Right renal cortex interstitium (tissue), 3 donors: ENCODE measurements at places on chromosomes 12 and 14. TPM values are rescaled to one million over a fixed set of nuclear protein-coding genes. Genes with fewer than 3 reads are reported as not detected.

DNA sequence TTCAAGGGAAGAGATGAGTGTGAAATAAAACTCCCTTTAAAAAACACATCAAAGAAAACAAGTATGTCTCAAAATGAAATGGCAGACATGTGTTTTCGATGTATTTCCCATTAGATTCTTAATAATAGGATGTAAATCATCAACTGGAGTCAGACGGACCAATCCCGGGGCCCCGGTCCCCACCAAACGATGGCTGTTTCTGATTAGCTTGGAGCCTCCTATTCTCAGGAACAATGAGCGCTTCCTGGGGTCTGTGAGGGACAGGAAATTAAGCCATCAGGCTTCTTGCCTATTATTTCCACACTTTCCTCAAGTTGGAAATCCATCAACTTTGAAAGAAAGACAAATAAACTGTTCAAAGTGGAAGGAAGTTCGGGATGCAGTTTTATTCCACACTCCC lies 179.4 kb downstream of the EFCAB11 start:
- DNase-seq, result no peak

- DNase-seq, result no peak
These were observed 184.4 kb upstream of the GRIP1 start for GRCh38 chr12:66863276-66863675.

DNA sequence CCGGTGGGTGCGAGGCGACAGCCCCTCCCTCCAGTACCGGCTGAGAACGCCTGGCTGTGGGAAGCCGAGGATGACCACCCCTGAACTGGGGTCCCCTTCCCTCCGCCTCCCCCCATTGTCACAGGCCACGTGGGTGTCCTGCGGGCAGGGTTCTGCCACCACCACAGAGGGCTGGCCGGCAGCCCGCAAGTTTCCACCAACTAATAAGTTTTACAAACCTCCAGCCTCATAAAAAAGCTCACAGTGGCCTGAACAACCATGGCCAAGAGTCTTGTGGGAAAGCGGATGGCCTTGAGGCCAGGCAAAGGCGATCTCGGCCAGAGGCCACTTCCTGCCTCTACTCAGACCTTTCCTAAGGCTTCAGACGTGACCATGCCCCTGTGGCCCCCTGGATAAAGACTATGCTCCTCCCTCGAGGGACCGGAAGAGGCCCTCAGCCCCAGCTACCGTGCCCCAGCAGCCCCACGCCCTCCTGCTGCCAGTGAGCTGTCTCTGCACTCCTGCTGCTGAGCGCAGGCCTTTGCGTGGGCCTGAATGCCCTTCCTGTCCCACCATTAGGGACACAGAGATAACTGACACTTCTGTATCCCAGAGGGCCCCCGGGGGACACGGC lies 46.1 kb upstream of the DLK1 start:
- DNase-seq, result no peak

DNA sequence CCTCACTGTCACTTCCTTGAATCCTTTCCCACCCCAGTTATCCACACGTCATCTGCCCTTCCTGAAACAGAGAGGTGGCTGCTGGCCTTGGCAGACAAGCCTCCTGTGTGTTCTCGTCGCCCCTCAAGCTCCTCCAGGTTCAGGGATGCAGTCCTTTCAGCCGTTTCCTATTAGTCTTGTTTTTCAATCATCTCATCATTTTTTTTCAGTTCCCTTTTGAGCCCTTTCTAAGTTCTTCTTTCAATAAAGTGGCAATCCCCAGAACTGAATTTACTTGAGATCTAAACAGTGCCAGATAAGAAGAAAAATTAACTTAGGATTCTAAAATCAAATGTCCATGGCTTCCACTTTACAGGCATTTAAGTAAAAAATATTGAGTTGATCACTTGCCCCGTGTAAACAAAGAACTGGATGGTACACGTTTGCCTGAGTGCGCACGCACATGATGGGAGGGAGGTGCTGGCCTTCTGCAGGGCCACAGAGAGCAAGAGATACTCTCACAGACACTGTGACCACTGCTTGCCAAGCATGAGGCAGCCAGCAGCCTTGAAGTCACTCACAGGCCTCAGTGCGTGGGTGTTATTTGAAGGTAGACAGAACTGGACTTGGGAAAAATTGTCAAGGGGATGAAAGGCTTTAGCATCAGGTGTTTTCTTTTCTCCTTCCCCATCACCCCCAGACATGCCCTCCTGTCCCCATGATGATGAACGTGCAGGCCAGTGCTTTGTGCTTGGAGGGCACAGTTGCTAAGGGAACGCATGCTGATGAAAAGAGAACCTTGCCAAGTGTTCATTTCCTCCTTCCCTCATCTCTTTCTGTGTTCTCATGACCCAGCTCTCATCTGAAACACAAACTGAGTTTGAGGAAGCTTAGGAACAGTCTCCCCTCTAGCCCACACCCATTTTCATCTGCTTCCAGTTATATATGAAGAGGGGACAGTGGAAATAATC lies 408.3 kb downstream of the EGLN3 start:
- no peak for DNase-seq

DNA sequence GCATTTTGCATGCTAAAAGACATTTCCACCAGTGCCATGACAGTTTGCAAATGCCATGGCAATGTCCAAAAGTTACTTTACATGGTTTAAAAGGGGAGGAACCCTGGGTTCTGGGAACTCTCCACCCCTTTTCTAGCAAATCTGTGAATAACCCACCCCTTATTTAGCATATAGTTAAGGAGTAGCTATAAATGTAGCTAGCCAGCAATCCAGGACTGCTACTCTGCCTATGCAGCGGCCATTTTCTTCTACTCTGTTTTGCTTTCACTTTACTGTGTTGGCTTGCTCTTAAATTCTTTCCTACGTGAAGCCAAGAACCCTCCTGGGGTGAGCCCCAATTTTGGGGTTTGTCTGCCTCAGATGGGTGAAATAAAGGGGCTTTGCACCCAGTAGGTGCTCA lies 141.0 kb downstream of the PTPN11 start:
- no peak for DNase-seq

DNA sequence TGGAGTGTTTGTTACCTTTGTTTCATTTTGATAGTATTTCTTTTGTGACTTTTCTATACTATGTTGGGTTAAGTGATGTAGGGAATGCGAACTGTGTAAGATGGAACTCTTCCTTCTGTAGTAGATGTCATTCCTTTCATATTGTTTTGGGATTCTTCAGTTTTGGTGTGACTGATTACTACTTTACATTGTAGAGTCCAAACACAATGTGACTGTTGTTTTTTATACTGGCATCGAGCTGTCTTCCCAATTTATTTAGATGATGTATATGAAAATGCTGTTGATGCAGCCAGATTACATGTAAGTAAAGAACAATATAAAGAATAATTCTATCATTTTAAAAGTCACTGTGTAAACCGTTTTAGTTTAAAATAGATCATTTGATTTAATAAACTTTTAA lies 34.7 kb downstream of the WASHC4 start:
- no peak for DNase-seq

DNA sequence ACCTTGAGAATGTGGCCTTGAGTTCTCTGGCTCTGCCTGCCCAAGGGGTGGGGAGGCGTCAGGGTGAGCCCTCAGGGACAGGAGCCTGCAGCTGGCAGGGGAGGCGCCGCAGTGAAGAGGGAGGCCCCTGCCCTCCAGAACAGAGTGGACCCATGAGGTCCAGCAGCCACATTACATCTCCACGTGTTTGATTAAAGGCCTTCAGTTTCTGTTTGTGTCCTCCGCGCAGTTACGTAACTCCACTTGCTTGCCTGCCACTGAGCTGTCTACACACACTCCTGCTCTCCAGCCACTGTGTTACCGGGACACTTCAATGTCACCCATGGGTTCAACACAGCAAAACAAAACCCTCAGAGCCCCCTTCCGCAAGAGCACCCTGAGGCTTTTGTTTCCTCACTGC lies 70.4 kb downstream of the CHGA start:
- no peak for DNase-seq

DNA sequence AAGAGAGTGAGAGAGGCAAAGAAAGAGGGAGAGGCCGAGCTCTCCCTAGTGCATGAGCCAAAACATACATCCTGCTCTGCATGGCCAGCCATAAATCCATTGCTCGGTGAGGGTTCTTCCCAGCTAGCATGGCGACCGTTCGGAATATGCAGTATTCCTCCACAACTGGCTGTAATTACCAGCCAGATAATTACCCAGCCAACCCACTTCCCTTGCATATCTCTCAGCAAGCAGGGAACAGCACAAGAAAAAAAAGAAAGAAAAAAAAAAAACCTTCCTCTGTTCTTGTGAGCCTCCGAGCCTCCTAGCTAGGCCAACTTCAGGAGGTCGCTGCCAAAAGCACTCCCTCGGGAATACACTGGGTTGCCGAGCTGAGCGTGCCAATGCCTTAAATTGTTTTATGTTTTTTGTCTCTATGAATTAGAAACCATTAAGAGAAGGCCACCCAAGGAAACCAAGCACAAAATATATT lies 567.9 kb downstream of the MED13L start:
- DNase-seq, result no peak

GRCh38 chr14:102579696-102580549 lies 12.5 kb upstream of the RCOR1 start:
- DNase-seq, result no peak

GRCh38 chr14:22985894-22986507 lies 3.6 kb upstream of the AJUBA start:
- DNase-seq, result no peak

GRCh38 chr12:77796775-77797174 lies 33.9 kb upstream of the NAV3 start:
- DNase-seq, result no peak

- no peak for DNase-seq
These were observed 47.1 kb downstream of the SEC23A start for GRCh38 chr14:39055786-39056474.

GRCh38 chr12:92847368-92847767 lies 81.7 kb downstream of the EEA1 start:
- DNase-seq, result no peak

- no peak for DNase-seq
These were observed 28.6 kb downstream of the BAZ2A start for GRCh38 chr12:56601503-56601902.

- DNase-seq, result no peak
These were observed 4.8 kb downstream of the CATSPERB start for GRCh38 chr14:91727121-91727520.

- DNase-seq, result no peak
These were observed 160.8 kb downstream of the GXYLT1 start for GRCh38 chr12:41983856-41984255.

GRCh38 chr14:89469210-89470198 lies 52.5 kb upstream of the FOXN3 start:
- DNase-seq, result no peak

- no peak for DNase-seq
These were observed 377.8 kb upstream of the TMEM132C start for GRCh38 chr12:127888943-127889719.

GRCh38 chr12:11822081-11822834 lies 172.8 kb downstream of the ETV6 start:
- DNase-seq, result no peak

DNA sequence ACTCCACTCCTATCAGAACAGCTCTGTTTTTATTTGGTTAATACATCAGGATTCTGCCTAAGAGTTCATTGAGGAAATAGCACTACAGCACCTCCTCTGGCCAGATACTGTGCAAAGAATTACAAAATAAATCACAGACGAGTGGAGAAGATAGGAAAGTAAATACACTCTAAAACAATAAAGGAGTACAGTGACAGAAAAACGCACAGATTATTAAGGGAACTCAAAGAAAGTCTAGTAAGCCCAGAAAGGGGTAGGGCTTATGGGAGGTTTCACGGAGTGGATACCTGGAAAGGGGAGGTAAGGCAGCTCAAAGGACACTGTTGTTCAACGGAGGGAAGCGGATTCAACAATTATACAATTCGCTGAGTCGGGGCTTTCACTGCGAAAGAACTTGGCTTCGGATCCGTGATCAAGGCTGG lies 5.5 kb downstream of the OR10AD1 start:
- DNase-seq, result peak; percentile 50

DNA sequence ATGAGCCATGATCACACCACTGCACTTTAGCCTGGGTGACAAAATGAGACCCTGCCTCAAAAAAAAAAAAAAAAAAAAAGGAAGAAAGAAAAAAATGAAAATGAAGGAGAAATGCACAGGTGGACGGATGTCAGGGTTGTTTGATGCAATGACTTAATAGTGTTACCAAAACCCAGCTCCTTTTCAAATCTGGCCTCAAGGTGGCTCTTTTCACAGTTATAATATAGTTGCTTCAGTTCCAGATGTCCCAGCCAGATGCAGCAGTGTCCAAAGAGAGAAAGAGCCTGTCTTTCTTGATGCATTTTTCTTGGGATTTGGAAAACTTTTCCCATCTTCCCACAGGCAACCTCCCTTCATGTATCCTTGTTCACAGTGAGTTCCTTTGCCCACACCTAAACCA lies 36.5 kb downstream of the KCNMB4 start:
- DNase-seq, result no peak

GRCh38 chr14:95515596-95516552 lies 576 bp downstream of the SYNE3 start:
- no peak for DNase-seq

DNA sequence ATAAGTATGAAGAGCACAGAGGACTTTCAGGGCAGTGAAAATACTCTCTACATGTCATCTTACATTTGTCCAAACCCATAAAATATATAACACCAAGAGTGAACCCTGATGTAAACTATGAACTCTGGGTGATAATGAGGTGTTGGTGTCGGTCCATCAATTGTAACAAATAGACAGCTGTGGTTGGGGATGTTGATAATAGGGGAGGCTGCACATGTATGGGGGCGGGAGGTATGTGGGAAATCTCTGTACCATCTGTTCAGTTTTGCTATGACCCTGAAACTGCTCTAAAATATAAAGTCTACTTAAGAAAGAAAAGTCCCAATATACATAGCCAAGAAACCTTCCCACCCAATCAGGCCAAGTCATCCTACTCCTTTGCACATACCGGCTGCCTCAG lies 88.5 kb downstream of the GPR135 start:
- no peak for DNase-seq

- DNase-seq, result no peak
These were observed 49.8 kb upstream of the USP15 start for GRCh38 chr12:62210422-62210821.

GRCh38 chr14:82230748-82231147 lies 697.1 kb upstream of the SEL1L start:
- no peak for DNase-seq

- no peak for DNase-seq
These were observed 29.6 kb downstream of the PNMA1 start for GRCh38 chr14:73684627-73685026.

Gene LALBA
- not detected for polyA plus RNA-seq

Gene PSMC6
- polyA plus RNA-seq, result 129 TPM

Gene NPFF
- polyA plus RNA-seq, result 0.40 TPM

Gene BCL2L2
- polyA plus RNA-seq, result 39.1 TPM

Gene PAX9
- 0.37 TPM for polyA plus RNA-seq

Gene DYNC1H1
- polyA plus RNA-seq, result 327 TPM

Gene KRT77
- polyA plus RNA-seq, result not detected

Gene KRT73
- polyA plus RNA-seq, result not detected

Gene PPP1R1A
- polyA plus RNA-seq, result 47.1 TPM

Gene COX6A1
- polyA plus RNA-seq, result 323 TPM

Gene IL31
- not detected for polyA plus RNA-seq
